ENCODE measurements at places on chromosomes 12 and 14.

GRCh38 chr12:5138845-5139244 is 95.2 kb downstream of the KCNA5 start:
- DNase-seq, result no peak

GRCh38 chr14:76770521-76771436 is 9.5 kb downstream of the VASH1 start:
- no peak for DNase-seq

DNA sequence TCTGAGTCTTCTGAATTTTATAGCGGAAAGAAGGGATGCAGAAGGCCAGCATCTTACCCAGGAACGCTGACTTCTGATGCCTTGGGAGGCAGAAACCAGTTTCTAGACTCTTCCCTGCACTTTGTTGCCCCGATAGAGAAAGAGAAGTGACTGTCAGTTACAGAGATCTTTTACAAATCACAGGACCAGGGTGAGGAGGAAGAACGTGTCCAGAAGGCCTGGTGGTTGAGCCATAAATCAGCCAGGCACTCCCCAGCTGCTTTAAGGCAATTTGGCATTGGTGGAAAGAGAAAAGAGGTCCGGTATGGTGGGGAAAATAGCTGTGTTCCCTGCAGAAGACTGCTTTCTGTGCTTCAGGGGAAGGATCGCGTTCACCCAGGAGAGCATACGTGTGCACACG is 88.7 kb upstream of the KCNA1 start:
- DNase-seq, result no peak

- peak; percentile 76 for DNase-seq
Measured at GRCh38 chr14:61475316-61475715, 153.9 kb downstream of the PRKCH start.

DNA sequence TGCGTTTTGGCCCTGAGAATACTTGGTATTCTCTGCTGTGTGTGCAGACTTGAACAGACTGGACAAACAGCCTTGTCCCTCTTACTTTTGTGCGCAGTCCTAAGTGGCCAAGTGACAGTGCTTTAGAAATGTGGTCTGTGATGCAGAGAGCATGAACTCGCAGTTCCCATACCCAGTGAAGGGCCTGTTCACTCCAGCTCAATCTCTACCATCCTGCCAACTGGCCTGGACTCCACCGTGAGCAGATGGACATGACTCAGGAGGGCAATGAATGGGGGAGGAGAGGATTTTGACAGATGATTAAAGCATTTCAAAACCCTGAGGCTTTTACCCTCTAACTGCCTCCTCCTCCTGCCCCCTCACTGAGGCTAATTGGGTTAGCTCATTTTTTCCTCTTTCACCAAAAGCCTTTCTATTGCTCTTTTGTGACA is 62.5 kb upstream of the PYGL start:
- peak; percentile 4 for DNase-seq

DNA sequence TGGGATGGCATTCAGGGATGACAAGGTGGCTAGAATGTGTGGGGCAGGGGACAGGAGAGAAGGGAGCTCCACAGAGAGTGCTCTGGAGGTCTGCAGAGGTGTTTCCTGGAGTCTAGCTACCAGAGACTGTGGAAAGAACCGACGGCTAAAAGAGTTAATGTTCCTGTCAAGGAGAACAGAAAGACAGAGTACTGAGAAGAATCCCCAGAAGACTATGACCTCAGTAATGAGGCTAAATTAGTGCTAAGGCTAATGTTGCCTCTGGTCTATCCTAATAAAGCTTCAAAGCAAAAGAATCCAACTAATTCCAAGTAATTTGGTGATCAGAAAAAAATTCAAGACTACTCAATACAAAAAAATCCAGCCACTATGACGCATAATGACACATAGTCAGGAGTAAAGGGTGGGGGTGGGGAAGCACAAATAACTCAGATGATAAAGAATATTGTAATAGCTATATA is 44.7 kb downstream of the FERMT2 start:
- DNase-seq, result no peak

- no peak for DNase-seq
Measured at GRCh38 chr12:4293299-4293965, 19.9 kb downstream of the CCND2 start.

DNA sequence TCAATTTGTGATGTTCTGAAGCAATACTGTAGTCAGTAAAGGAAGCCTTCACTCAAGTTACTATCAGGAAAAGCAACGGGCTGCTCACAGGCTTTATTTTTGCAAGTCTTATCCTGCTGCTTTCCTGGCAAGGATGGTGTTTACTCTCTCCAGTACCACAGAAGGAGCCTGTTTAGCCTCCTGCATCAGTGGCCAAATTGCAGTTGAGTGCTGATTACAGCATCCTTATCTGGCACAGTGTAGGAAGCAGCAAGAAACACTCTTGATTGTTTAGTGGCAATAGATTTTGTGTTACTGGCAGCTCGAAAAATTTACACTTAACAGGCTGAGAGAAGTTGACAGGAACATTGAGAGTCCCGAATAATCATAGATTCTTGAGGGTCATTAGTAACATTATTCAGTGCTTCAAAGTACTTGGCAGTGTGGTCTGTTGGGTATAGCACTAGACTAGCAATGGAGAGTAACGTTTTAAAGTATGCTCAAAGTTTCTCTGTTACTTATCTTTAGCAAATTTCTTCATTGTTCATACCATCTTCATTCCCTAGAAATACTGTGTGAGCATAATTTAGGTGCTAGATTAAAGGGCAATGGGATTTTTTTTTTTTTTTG is 11.7 kb downstream of the TULP3 start:
- DNase-seq, result no peak

DNA sequence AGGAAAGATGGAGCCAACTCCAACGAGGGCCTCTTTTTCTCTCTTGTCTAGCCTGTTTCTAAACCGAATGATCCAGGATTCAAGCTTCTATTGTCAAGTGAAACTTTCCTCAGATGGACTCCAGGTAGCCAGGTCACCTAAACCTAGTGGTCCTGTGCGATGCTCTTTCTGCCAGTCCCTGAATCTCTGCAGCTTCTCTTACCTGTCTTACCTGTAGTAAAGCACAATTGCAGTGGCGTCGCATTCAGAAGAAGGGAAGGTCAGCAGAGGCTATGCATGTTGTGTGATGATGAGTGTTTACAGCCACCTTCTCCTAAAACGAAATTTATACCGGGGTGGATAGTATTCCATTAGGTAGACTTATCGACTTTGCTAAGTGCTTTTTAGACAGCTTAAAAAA is 47.4 kb upstream of the TRAF3 start:
- no peak for DNase-seq

DNA sequence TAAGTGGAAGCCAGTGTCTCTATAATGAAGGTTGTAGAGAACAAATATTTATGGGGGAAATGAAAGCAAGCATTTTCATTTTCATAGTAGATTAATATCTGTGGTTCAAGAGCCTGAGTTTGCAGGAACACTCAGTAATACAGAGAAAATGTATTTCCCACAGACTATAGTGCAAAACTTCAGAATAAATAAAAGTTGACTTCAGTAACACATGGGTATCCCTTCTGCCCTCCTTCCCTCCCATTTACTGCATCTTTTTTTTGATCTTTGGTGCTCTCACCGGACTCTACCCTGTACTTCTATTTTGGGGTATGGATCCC is 75.3 kb upstream of the AMN1 start:
- DNase-seq, result no peak

- no peak for DNase-seq
Measured at GRCh38 chr12:118984161-118984943, 3.0 kb downstream of the SRRM4 start.

- DNase-seq, result no peak
Measured at GRCh38 chr14:62670526-62670925, 374.7 kb downstream of the KCNH5 start.

DNA sequence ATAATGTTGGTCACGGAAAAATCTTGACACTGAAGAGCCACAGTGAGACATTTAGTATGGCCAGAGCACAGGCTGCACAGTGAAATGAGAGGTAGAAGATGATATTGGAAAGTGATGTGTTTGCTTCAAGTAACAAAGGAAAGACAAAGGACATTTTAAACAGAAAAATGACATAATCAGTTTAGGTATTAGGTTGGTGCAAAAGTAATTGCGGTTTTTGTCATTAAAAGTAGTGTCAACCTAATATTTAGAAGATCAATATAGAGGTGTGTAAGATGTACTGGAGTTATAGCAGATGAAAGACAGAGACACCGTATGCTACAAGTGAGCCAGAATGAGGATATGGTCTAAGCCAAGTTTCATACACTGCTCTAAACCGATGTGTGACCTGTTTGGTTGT is 253.0 kb upstream of the PPFIA2 start:
- no peak for DNase-seq

GRCh38 chr14:37466003-37466622 is 128.9 kb downstream of the FOXA1 start:
- DNase-seq, result no peak

- DNase-seq, result no peak
Measured at GRCh38 chr12:25655702-25656101, 102.6 kb upstream of the LMNTD1 start.

- DNase-seq, result no peak
Measured at GRCh38 chr12:108649126-108649525, 15.4 kb upstream of the SELPLG start.

DNA sequence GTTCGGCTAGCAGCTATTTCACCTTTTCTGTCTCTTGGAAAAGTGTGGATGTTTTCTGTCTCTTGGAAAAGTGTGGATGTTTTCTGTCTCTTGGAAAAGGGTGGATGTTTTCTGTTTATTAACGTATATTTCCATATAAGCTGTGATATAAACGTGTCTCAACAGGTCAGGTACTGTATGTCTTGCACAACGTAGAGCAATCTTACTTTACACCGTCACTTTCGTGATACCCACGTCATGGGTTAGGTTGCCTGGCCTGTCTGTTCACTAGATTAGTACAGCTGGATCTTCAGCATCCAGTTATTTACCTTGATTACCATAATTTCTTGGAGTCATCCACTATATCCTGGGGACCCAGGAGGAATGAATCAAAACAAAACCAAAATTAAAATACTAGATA is 14.1 kb downstream of the CLEC7A start:
- DNase-seq, result no peak

GRCh38 chr14:89349171-89350008 is 67.6 kb downstream of the FOXN3 start:
- DNase-seq, result peak; percentile 94

DNA sequence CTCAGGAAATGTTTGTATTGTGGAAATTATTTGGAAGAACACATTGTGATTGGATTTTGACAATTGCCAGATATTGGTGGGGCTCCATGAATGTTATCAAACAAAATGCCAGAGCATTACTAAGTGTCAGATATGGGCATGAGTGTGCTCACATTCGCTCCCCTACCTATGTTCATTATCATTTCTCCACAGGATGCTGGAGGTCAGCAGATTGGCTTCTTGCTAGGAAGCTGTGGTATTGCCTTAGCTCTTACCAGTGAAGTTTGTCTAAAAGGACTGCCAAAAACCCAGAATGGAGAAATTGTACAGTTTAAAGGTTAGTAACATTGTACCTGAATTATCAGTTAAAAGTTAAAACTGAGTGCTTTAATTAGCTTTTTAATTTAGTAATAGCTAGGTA is 78.3 kb upstream of the ATF1 start:
- DNase-seq, result peak; percentile 39

GRCh38 chr12:52580496-52580895 is 6.9 kb upstream of the KRT74 start:
- DNase-seq, result no peak

DNA sequence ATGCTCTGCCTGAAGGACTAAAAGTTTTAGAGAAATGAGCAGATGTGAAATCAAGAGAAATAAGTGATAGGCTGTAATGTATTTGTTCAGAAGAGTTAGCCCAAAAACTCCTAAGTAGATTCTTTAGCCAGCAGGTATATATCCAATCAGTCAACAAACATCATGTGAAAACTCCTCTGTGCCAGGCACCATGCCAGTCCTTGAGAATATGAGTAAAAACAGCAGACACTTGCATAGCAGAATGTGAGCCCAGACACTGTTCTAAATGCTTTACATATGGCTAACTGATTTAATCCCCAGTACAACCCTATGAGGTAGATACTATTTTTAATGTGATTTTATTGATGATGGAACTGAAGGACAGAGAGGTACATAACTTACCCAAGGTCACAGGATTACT is 329.8 kb downstream of the PAWR start:
- no peak for DNase-seq

GRCh38 chr14:103078420-103078749 is 5.6 kb upstream of the LBHD2 start:
- DNase-seq, result peak; percentile 96

All from common myeloid progenitor, CD34-positive (primary cell).